ENCODE measurements at places on chromosomes 1 and 21.

DNA sequence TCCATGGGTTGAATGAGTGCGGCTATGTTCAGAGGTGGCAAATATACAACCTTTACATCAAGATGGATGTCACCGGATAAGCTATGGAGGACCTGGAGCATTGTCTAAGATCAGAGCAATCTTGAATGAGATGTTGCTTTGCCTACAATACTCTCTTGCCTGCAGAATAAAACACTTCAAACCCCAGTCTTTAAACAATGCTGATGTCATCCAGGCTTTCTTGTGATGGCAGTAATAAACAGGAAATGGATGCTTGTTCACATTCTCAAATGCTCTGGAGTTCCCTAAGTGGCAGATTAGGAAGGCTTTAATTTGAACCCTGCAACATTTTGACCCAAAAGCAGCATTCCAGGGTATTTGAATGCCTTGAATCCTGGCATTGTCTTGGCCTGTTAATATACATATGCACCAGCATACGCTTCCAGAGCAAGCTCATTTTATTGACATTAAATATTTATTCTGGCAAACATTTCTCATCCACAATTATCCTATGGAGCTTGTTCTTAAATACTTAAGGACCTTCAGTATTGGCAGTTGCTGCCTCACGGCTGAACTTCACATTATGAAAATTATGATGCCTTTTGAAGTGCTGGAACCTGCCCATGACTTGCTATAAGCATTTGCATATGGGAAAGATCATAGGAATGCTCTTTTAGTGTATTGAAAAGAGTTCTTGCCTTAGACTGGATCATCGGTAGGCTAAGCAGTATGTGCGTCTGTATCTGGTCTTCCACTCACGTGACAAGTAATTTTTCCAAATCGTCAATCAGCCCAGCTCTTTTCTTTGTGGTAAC, 422.7 kb downstream of the SIPA1L2 start:
- no peak for DNase-seq

DNA sequence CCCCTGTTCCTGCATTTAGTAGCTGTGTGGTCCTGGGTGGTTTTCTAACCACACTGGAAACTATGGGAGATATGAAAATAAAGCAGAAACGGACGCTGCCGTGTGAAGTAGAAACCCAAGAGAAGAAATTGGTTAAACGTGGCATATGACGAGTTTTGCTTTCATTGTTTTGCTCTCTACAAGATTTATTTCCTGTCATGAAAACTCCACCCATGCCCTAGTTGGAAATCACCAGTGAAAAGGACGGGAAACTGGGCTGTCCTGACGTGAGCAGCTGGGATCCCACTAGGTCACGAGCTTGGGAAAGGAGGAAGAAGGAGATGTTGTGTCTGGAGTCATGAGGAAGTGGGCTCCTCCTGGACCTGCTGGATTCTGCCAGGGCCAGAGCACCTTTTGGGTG, 120.8 kb upstream of the GADD45A start:
- no peak for DNase-seq

GRCh38 chr1:3113047-3113740, 44.2 kb downstream of the PRDM16 start:
- DNase-seq: no peak

DNA sequence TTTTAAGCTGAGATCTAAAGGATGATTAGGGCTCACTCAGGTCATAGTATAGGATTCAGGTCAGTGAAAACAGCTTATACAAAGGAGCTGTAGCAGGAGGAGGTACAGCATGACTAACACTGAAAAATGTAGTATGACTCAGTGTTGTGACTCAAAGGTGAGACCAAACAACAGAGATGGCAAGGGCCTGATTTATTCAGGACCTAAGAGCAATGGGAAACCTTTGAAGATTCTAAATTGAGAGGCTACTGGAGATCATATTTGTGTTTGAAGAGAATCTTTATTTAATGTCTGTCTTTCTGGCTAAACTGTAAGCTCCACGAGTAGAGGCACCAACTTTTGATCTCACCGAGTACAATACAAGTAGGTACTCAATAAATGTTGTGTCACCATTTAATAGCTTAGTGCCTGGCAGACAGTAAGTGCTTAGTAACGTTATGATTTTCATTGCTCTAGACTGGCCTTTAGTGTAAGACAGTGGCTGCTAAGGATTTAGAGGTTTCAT, 43.5 kb downstream of the PRKAA2 start:
- no peak for DNase-seq

GRCh38 chr1:155177918-155178281, 4.3 kb downstream of the TRIM46 start:
- no peak for DNase-seq

- no peak for DNase-seq
Observed at GRCh38 chr1:164561472-164561871, 2.5 kb downstream of the PBX1 start.

- no peak for DNase-seq
Observed at GRCh38 chr1:165882168-165882837, 54.9 kb downstream of the UCK2 start.

GRCh38 chr1:89633800-89634625, 1.1 kb downstream of the LRRC8C start:
- DNase-seq: no peak

- DNase-seq: peak; percentile 45
Observed at GRCh38 chr1:39973503-39974135, 18.7 kb downstream of the MFSD2A start.

GRCh38 chr21:24759348-24760075, 847.8 kb downstream of the MRPL39 start:
- no peak for DNase-seq
